ENCODE measurements at places on chromosomes 5 and 9. TPM values are rescaled to one million over a fixed set of nuclear protein-coding genes. Genes with fewer than 3 reads are reported as not detected.

Gene KIF24
- 7.9 TPM for total RNA-seq

Gene INSL4
- not detected for total RNA-seq

Gene S1PR3
- total RNA-seq, result 0.08 TPM

Gene C9orf50
- not detected for total RNA-seq

Gene SYNPO
- 0.05 TPM for total RNA-seq

Gene FBXO38
- 56.6 TPM for total RNA-seq

Gene TAF11L4
- total RNA-seq, result not detected

Gene MARCHF3
- total RNA-seq, result 3.2 TPM

Gene CCIN
- 0.23 TPM for total RNA-seq

Gene PLAA
- total RNA-seq, result 30.6 TPM

Gene MCC
- total RNA-seq, result 1.7 TPM

Gene C9orf153
- not detected for total RNA-seq

Gene AGXT2
- total RNA-seq, result not detected

Data from activated naive CD4-positive, alpha-beta T cell treated with anti-CD3 and anti-CD28 coated beads, Interleukin-2, amount 10 ng/mL, durations not matched to agents 5 hours and 36 hours (primary cell).